ENCODE measurements at places on chromosomes 1 and 21. TPM values are rescaled to one million over a fixed set of nuclear protein-coding genes. Genes with fewer than 3 reads are reported as not detected.
A peak's percentile ranks its signal among the peaks of the same experiment; 100 is the strongest.

GRCh38 chr21:34536820-34537219 is 24.8 kb upstream of the KCNE1 start:
- no peaks in the 10 kb centered on the region for H3K4me1 ChIP-seq
- no peak overlapping the region for H3K4me3 ChIP-seq
- H3K27me3 ChIP-seq: no peaks in the 10 kb centered on the region
- no peak for DNase-seq
- H3K27ac ChIP-seq: no peak overlapping the region

DNA sequence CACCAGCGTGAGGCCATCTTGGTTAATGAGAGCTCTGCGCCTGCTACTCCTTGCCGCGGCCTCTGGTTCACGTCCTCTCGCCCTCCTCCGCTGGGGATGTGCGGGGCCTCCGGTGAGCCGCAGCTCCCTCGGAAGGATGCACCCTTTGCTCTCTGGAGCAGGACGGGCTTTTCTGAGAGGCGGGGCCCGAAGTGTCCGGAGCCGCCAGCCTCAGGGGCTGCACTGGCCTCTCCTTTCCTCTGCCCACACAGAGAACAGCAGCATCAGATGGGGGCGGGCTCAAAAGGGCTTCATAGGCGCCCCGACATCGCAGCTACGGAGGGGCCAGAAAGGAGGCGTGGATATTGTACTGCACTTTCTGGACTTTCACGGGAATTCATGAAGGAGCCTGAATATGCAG is 284.7 kb downstream of the CAMTA1 start:
- H3K4me1 ChIP-seq: peaks cover 4% of the 10 kb centered on the region
- H3K27ac ChIP-seq: no peak overlapping the region
- DNase-seq: no peak

DNA sequence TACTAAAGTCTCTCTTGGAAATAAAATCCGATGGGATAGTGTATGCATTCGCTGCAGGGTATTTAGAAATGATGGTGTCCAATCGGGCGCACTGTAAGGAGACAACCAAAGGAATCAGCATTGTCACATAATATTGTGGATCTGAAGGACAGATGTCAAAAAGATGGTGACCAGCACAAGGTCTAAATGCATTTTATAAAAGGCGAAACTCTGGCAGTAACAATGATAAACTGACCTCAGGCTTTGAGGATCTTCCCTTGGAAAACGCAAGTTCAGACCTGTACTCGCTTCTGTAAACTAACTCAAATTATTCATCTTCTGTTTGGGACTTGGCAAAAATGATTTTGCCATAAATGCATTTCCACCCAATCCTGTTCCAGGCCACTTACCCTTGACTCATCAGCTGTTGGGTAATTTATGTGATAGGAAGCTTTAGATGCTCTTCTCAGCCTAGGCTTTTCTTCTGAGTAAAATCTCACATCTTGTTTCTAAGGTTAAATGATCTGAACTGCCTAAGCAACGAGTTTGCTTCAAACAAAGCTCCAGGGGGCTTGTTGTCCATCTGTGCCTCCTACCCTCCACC is 33.8 kb downstream of the STPG1 start:
- peak overlapping the region; percentile 82 for H3K27ac ChIP-seq
- peaks cover 78% of the 10 kb centered on the region for H3K4me1 ChIP-seq
- H3K36me3 ChIP-seq: no peaks in the 10 kb centered on the region

DNA sequence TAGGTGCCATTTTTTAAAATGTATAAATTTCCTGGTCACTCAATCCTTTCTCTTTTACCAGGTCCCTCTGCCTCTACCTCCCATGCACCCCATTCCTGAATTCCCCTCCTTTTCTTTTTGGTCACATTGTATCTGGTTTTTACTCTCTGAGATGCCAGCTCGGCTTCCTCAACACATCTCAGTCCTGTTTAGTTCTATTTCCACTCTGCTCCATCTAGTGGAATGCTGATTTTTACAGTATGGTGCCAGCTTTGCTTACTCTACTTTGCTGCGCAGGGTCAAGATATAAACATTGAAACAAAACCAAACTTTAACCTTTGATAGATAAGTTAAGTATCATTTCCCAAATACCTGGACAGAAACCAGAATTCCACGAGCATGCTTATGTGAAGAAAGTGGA is 96.0 kb downstream of the ESRRG start:
- no peak overlapping the region for H3K4me3 ChIP-seq
- H3K36me3 ChIP-seq: no peaks in the 10 kb centered on the region
- no peak overlapping the region for H3K27ac ChIP-seq

DNA sequence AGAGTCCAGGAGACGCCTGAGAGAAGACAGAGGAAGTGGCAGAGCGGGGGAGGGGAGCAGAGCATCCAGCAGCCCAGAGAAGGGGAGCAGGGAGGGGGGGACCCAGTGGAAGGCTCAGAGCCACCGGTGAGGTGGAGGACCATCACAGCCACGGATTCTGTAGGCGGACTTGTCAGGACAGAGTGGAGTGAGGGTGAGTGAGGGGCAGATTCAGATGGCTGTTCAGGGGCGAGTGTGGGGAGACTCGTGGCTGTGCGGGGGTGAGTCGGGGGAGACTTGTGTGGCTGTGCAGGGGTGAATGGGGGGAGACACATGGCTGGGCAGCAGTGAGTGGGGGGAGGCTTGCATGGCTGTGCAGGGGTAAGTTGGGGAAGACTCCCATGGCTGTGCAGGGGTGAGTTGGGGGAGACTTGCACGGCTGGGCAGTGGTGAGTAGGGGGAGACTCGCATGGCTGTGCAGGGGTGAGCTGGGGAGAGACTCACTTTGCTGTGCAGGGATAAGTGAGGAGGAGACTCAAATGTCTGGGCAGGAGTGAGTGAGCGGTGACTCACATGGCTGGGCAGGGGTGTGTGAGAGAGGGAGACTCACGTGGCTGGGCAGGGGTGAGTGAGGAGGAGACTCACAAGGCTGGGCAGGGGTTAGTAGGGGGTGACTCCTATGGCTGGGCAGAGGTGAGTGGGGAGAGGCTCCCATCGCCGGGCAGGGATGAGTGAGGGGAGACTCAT is 56.8 kb upstream of the ABCG1 start:
- H3K4me3 ChIP-seq: no peak overlapping the region
- no peaks in the 10 kb centered on the region for H3K36me3 ChIP-seq
- peaks cover 4% of the 10 kb centered on the region for H3K4me1 ChIP-seq
- no peak overlapping the region for H3K27ac ChIP-seq

GRCh38 chr1:229999004-229999670 is 67.9 kb upstream of the GALNT2 start:
- no peak overlapping the region for H3K4me3 ChIP-seq
- peaks cover 11% of the 10 kb centered on the region for H3K4me1 ChIP-seq
- H3K27ac ChIP-seq: no peak overlapping the region
- no peak for DNase-seq

- no peaks in the 10 kb centered on the region for H3K36me3 ChIP-seq
- H3K4me3 ChIP-seq: no peak overlapping the region
- DNase-seq: no peak
- H3K27me3 ChIP-seq: no peaks in the 10 kb centered on the region
These were observed 38.3 kb downstream of the USP25 start for GRCh38 chr21:15768045-15768601.

DNA sequence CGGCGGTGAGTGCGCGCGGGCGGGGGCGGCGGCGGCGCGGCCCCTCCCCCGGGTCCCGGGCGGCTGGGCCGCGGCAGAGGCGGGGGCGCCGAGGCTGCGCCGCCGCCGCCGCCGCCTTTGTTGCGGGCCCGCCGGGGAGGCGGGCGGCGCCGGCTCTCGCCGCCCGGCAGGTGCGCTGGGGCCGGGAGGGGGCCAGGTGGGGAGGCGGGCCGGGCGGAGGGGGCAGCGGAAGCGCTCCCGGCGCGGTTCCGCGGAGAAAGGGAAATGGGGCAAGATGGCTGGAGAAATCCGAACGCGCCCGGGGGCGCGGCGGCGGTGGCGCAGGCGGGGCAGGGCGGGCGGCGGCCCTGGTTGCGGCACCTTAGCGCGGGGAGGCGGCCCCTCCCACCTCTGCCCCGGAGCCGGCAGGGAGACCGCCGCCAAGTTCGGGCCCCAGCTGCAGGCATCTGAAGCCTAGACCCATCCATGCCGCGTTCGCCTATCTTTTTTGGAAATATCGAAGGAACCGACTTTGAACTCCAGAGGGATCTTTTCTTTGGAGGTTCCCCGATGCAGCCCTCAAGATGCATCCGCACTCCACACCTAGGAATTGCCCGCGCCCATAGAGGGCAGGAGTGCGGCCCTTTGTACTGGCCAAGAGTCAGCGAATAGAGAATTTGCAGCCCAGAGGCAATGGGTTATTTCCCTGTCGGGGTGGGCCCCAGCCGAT is 479 bp downstream of the POGK start:
- H3K27ac ChIP-seq: peak overlapping the region; percentile 93
- DNase-seq: no peak
- peaks cover 61% of the 10 kb centered on the region for H3K4me1 ChIP-seq
- H3K27me3 ChIP-seq: no peaks in the 10 kb centered on the region
- H3K36me3 ChIP-seq: peaks cover 12% of the 10 kb centered on the region
- H3K4me3 ChIP-seq: peak overlapping the region; percentile 62

DNA sequence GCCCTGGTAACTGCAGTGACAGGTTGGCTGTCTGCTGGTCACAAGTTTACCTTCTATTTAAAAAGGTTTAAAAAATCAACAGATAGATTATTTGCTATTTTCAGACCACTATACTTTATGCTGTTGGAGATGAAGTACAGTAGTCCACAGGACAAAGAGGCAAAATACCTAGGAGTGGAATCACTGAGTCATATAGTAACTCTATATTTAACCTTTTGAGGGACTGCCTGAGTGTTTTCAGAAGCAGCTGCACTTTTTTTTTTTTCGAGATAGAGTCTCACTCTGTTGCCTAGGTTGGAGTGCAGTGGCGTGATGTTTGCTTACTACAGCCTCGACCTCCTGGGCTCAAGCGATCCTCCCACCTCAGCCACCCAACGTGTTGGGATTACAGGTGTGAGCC is 11.7 kb downstream of the CNIH4 start:
- H3K27ac ChIP-seq: no peak overlapping the region
- H3K4me1 ChIP-seq: no peaks in the 10 kb centered on the region
- H3K27me3 ChIP-seq: no peaks in the 10 kb centered on the region
- no peak overlapping the region for H3K4me3 ChIP-seq
- DNase-seq: no peak
- H3K36me3 ChIP-seq: peaks cover 12% of the 10 kb centered on the region

GRCh38 chr21:26810676-26811415 is 34.4 kb downstream of the ADAMTS1 start:
- H3K4me3 ChIP-seq: no peak overlapping the region
- H3K27me3 ChIP-seq: no peaks in the 10 kb centered on the region
- no peaks in the 10 kb centered on the region for H3K36me3 ChIP-seq
- no peak for DNase-seq
- H3K4me1 ChIP-seq: no peaks in the 10 kb centered on the region

The ACKR1 gene
- 2.2 TPM for total RNA-seq

The C4BPA gene
- total RNA-seq: not detected
